NCI-H226 (cell line): ENCODE measurements at places on chromosomes 7 and 10.

GRCh38 chr7:108618056-108618455 is 48.4 kb downstream of the DNAJB9 start:
- DNase-seq, result no peak

GRCh38 chr10:14474656-14475055 is 143.9 kb upstream of the FRMD4A start:
- no peak for DNase-seq

GRCh38 chr10:76043261-76043660 is 611.8 kb downstream of the LRMDA start:
- no peak for DNase-seq

GRCh38 chr7:5636446-5636835 is 145.0 kb downstream of the RNF216 start:
- no peak for DNase-seq

GRCh38 chr10:88091490-88092061 is 228.2 kb downstream of the PTEN start:
- no peak for DNase-seq

DNA sequence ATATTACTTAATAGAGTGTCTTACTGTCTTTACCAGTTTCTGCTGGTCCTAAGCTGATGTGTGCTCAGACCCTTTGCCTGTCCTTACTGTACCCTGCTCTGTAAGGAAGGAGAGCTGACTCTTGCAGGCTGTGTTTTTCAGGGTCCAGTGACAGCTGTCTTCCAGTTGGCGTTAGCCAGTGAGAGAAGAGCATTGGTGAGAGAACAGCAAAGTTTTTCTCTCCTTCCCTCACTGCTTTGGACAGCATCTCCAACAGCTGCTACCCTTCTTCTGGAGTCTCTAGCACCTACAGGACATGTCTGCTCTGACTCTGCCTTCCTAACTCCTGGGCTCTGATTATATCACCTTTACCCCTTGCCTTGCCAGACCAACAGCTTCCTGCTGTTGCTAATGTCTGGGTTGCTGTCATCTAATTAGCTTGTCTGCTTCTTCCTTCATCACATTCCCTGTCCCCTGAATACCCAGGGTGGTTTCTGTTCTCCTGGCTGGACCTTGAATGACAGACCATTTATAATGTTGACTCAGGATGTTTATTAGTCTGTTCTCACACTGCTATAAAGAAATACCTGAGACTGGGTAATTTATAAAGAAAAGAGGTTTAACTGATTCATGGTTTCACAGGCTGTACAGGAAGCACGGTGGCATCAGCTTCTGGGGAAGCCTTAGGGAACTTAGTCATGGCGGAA is 23.5 kb upstream of the PANK1 start:
- DNase-seq, result no peak

GRCh38 chr7:17985473-17986239 is 42.0 kb downstream of the PRPS1L1 start:
- DNase-seq, result no peak

DNA sequence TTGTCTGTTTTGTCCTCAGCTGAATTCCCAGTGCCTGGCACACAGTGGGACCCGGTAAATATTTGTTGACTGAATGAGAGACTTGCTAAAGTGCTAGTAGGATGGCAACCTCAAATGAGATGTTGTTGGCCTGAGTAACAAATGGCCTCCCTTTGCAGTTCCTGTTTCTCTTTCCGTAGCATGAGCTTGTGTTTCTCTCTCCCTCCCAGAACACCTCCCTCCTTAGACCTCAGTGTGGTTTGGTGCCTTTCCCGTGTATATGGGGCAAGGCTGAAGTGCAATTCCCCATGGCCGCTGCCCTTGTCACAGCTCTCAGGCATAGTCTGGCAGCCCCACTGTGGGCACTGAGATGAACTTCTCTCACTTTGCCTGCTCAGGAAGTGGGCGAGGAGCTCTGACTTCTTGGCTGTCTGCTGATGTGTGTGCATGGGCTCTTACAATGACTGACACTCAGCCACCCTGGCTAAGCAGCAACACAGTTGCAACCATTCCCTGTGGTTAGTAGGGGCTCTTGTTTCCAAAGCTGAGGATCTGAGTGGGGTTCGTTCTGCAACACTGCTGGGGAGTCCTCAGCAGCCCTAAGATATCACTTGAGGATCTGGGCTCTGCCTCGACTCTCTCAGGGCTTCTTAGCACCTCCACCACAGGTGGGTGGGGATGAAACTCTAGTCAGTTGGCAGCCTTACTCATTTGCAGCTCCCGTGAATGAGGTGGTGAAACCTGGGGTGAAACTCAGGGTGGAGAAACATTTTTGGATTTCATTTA is 136.1 kb downstream of the ICA1 start:
- no peak for DNase-seq

DNA sequence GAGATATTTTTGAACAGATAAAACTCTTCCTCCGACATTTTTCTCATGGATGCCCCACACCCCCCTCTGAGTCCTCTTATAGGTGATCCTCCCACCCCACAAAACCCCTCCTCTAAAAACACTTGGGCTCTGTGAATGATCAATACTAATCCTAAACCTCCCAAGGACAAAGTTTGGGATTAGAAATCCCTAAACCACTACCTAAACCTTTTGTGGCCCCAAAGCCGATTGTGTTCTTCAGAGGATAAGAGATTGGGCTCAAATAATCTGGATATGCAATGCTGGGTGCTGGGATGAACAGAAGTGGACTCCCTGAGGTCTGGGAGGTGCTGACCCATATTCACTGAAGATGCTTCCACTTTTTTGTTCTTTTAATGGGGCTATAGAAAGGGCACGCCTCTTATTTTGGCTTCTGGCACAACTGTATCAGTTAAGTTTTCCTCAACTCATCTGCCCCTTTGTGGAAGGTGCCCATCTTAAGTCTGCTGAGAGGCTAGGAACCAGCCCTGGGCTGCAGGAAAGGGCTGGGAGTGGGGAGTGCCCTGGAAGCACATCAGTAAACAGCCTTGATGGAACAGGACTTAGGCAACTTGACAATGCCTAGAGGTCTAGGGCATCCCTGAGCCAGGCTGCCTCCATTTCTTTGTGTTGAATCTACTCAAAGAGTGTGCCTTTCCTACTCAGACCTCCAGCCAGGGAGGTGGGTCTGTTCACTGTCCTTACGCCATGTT is at the start of gene OPN1SW:
OPN1SW (minus strand) TSS at position 51 of the 731 bp plus-strand sequence; CDS start at position 38, 13 bp downstream.
- no peak for DNase-seq

- DNase-seq, result no peak
Measured at GRCh38 chr7:43058271-43059066, 54.0 kb upstream of the HECW1 start.

DNA sequence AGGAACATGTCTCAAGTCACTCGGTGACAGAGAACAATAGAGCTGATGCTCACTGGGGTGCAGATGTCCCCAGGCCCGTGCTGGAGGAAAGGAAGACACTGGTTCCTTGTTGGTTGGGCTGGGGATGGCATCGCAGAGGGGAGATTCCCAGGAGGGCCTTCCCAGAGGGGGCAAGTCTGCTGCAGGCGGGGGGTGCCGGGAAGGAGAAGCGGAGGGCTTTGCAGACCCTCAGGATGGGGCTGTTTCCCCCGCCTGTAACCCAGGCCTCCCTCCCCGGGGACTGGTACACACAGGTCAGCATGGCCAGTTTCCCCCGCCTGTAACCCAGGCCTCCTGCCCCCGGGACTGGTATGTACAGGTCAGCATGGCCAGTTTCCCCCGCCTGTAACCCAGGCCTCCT is 283.8 kb downstream of the DNAJB6 start:
- no peak for DNase-seq

GRCh38 chr7:127667017-127667670 is 15.2 kb downstream of the SND1 start:
- peak; percentile 51 for DNase-seq

- no peak for DNase-seq
Measured at GRCh38 chr7:50142425-50143017, 49.5 kb upstream of the ZPBP start.

DNA sequence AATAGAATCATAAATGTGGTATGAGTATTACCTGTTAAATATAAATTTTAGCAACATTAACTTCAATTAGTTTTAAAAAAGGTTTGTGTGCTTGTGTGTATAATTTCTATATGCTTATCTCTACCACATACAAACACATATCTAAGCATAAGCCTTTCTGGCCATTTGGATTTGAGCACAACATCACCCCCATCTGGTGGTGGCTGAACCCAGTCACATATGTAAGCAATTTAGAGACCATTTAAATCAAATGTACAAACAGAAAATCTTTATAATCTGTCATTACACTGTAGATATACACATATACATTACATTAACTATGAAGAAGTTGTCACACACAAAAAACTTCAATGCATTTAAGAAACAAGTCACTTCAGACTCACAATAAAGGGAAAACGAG is 31.7 kb downstream of the GPR22 start:
- DNase-seq, result no peak

- no peak for DNase-seq
Measured at GRCh38 chr10:24984906-24985305, 31.1 kb downstream of the ENKUR start.

- no peak for DNase-seq
Measured at GRCh38 chr7:5083311-5083711, 37.7 kb downstream of the RBAK start.

DNA sequence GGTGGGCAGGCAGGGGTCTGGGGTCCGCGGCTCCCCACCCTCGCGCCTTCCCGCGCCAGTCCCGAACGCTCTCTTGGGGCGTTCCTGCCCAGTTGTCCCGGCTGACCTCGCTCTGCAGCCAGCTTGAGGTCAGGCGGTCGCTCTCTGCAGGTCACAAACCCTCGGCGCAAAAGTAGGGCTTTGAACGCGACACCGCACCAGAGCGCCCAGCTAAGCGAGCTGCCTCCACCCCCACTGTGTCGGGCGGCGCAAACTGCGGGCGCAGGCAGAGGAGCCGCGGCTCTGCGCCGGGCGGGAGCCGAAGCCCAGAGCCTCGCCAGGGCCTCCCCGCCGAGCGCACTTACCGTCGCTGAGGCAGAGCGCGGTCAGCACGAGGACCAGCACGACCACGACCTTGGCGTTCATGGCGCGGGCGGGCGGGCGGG is 284 bp downstream of the CXCL12 start:
- DNase-seq, result no peak

DNA sequence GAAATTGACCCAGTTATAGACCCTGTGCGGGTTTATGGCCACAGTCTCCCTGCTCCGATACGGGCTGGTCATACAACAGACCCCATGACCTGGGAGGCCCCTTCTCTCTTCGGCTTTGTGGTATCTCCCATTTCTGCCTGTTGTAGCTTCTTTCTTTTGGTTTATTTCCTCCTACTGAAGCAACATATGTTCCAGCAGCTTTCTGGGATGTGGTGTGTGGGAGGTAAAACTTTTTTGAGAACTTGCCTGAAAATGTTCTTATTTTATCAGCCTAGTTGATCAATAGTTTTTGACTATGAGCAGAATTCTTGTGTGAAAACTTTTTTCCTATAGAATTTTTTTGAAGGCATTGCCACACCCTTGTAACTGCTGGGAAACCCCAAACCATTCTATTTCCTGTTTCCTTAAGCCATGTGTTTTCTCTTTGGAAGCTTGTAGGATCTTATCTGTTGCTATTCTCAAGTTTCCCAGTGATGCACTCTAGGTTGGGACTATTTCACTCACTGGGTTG is 80.0 kb downstream of the DAGLB start:
- peak; percentile 74 for DNase-seq

GRCh38 chr10:71945819-71946474 is 18.2 kb upstream of the CHST3 start:
- no peak for DNase-seq

- DNase-seq, result no peak
Measured at GRCh38 chr10:20457649-20458048, 439.5 kb downstream of the NEBL start.

DNA sequence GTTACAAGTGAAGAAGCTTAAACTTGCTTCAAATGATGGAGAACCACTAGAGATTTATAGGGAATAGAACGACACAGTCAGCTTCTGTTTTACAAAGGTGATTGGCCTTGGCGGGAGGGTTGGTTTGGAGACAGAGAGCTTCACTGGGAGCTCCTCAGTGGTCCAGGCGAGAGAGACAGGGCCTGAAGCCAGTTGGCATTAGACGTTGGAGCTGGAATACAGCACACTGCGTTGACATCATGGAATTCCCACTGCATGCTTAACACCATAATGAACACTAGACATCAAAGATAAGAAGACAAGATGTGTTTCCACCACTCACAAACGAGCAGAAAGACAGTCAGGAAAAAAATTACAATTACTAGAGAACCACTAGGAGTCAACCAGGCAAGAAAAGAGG is 67.8 kb downstream of the TBXAS1 start:
- DNase-seq, result no peak

- no peak for DNase-seq
Measured at GRCh38 chr7:82605247-82605864, 161.8 kb upstream of the CACNA2D1 start.

DNA sequence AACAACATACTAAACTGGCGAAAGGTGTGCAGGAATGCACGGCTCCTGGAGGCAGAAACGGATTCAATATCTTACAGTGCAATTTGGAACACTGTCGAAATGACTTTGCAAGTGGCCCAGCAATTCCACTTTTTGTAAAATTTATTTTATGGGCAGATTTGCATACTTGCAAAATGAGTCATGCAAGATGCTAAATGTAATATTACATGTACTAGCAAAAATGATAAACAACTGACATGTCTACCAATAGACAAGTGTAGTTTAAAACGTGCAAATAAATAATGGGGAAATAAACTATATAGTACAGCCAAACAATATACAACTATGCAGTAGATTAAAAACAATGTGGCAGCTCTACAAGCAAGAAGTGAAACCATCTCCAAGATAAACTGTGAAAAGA is 97.7 kb downstream of the ARHGAP12 start:
- DNase-seq, result no peak

DNA sequence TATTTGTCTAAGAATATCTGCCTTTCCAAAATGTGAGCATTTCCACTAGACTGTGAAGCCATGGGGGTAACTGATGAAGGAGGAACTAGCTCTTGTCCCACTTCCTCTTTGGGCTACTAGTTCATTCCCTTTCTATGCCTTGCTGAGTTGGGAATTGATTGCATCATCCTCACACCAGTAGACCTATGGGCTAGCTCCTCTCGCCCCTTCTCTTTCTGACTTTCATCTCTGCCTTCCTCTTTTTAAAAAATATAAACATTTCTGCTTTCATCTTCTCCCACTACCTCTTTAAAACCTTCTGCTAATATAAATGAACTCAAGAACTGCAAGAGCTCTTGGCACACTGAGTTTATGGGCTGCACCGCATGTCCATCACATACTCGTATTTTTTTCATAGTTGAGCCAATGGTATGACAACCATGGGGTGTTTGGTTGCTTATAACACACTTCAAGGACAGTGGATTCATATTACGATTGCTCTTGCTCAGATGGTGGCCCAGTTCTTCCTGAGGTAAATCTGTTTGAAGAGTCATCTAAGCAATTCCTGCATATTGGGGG is 182.0 kb downstream of the REEP3 start:
- DNase-seq, result no peak

DNA sequence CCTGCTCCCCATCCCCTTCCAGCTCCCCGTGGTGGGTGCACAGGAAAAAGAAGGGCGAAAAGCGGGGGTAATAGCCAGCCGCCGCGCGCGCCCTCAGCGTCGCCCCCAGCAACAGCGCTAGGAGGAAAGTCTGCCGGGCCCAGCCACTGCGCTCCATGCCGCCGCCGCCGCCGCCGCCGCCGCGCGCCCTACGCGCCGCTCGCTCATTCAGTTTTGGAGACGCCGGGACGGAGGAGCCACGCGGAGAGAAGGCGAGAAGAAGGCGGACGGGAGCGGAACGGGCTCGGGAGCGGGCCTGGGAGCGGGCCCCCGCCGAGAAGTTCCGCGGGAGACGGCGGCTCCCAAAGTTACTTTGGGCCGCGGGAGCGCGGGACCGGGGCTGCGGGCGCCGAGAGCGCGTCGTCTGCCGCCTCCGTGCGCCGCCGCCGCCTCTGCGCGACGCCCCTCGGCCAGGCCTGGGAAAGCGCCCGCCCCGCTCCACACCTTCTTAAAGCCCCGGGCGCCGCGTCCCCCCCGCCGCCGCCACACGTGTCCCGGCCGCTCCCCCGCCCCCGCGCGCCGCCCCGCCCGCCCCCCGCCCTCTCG is at the start of gene RELN:
RELN (minus strand) TSS at position 459 of the 585 bp plus-strand sequence; CDS start at position 157, 302 bp downstream.
- no peak for DNase-seq
